ENCODE measurements at places on chromosomes 16 and 17.

- no peak for DNase-seq
Measured at GRCh38 chr17:33596899-33597298, 303.8 kb upstream of the ASIC2 start.

- no peak for DNase-seq
Measured at GRCh38 chr17:17351901-17352781, 49.0 kb downstream of the NT5M start.

DNA sequence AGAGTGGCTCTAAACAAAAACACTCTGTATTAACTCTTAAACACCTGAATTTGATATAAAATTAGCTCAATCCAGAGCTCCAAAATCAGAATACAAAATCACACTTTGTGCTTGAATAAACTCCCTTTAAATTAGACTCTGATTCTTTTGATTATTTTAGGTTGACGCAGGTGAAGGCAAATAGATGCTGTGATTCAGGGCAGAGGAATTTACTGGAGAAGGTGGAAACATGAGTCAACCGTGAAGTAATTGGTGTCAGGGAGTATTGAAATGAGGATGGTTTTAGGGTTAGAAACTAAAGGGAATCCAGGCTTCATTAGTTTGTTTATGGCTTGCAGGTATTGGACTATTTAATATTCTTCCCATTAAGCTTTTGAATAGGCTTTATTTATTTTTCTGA is 37.1 kb upstream of the TEKT1 start:
- peak; percentile 81 for DNase-seq

DNA sequence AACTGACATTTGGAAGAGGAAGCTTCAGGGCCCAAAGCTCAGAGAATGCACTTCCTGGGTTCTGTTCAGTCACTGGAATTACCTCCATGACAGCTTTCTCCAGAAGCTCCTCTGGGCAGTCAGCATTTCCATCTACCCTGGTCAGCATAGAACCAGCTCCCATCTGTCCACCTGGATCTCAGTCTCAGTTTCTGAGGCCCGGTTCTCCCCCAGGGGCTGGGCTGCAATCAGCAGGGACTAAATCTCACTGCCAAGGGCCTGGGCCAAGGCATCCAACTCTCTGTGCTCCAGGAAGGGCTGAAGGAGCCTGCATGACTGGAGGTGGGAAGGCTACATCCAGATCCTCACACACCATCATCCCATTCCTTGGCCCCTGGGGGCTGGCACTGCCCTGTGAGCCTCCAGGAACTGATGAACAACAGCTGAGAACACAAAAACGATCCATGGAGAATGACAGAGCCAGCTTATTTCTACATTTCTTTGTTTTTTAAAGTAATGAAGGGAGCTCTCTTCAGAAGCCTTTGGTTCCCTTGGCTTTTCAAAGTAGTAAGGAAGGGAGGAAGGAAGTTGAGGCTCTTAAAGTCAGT is 66.3 kb upstream of the MRTFB start:
- DNase-seq: no peak

DNA sequence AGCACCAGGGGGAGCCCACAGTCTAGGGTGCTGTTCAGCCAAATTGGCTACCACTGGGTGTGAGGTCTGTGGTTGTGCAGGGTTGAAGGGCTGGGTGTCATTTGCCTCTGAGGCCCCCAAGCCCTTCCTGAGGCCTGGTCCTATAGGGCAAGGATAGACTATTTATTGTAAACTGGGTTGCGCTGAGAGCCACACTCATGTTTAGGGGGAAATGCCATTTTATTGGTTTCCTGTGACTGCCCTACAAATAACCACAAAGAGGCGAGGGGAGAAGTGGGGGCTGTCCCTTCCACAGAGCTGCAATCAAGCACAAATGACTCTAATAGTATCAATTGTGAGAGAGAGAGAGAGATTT is 3.6 kb upstream of the ZCCHC14 start:
- no peak for DNase-seq

DNA sequence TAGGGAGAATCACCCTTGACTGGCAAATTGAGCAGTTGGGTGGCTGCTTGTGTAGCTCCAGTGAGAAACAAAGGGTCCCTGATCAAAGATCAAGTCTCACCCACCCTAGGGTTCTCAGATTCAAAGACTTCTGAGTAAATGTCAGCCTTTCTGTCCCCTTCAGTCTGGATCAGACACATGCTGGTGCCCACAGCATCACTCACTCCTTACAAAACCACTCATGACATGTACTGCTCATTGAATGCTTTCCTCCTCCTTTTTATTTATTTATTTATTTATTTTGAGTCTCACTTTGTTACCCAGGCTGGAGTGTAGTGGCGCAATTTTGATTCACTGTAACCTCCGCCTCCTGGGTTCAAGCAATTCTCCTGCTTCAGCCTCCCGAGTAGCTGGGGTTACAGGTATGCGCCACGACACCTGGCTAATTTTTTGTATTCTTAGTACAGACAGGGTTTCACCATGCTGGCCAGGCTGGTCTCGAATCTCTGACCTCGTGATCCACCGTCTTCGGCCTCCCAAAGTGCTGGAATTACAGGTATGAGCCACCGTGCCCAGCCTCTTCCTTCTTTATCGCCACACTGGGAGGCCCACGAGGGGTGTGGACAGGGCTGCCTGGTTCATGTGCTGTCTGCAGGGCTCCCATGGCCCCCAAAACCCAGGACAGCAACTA is 462.0 kb upstream of the MAF start:
- DNase-seq: no peak

DNA sequence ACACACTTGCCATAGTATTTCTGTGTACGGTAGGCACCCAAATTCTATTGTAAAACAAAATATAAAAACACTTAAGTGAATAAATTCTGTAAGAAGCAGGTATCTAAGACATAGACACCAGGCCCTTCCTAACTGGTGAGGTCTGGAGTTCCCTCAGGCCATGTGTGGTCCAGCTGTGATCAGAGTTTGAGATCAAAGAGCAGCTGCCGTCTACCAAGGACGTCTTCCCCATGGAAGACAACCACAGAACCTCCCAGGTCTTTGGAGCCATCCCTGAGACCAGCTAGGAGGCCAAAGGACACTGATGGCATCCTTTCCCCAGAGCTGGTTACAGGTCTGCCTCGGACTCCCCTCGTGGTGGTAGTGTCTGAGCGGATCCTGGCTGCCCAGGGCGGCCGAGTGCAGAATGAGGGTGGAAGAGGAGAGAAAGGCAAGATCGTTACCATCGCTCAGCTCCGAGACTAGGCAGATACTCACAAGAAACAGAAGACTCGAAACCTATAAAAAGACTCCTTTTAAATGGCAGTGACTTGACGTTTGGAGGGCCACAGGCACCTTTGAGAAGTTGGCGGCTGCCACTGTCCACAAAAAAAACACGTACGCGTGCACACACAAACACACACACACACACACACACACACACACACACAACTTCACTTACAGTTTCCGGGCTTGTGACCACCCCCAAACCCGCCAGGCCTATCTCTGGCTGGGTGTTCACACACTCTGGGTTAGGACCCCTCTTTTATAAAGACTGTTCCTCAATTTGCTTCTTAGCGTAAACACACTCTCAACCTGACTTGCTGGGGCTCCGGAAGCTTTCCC is 7.5 kb downstream of the TIMP2 start:
- no peak for DNase-seq

DNA sequence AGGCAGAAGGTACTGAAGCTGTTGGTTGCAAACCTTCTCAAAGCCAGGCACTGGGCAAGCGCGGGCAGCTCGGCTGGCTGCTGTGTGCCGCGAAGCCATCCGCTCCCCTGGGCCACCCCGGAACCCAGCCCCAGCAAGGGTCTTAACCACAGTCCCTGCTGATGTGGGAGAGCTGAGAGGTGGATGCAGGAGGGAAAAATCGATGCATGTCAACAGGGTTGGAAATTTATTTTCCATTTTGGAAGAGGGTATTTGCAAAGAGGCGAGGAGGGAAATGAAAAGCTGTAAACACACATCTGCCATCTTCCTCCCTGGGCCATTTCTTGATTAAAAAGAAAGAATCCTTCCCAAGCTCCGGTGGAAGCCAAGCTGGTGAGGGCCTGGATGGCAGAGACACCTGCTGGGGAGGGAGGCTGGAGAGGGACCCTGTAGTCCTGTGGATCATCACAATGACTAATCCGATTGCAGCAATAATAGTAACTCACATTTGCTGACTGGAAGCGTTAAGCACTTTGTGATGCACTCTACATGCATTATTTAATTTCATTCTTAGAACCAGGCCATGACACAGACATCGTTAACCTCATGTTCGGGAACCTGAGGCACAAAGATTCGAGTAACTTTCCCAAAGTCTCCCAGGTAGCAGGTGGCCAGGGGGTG is 13.9 kb upstream of the TBX2 start:
- DNase-seq: peak; percentile 32

DNA sequence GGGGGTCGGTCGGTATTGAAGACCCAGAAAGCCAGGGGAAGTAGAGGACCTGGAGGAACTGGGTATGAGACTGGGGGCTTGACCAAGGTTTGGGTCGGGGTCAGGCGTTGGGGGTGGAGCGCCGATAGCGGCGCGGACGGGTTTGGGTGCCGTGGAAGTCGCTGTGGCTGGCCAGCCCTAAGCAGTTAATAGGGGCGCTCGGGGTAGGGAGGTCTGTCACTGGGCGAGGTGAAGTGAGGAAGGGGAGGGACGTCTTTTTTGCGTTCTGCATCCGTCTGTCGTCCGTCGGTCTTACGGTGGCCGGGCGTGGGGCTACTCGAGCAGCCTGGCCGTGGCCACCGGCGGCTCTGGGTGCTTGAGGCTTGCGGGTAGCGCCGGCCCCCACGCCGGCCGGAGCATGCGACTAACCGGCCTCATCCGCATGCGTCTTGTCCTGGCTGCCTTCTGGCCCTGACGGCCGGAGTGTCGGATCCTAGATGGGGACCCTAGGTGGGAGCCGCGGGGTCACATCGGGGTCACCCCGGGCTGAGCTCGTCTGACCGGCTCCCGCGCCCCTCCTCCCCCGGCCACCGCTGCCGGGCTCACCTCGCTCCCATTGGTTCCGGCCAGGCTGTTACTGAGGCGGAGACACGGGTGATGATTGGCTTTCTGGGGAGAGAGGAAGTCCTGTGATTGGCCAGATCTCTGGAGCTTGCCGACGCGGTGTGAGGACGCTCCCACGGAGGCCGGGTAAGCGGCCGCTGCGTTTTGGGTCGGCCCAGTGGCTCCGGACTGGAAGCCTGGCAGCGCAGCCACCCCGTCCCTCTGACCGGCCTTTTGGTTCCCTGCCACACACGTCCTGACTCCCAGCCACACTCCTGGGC is 10.3 kb upstream of the TMEM88 start:
- DNase-seq: peak; percentile 96

DNA sequence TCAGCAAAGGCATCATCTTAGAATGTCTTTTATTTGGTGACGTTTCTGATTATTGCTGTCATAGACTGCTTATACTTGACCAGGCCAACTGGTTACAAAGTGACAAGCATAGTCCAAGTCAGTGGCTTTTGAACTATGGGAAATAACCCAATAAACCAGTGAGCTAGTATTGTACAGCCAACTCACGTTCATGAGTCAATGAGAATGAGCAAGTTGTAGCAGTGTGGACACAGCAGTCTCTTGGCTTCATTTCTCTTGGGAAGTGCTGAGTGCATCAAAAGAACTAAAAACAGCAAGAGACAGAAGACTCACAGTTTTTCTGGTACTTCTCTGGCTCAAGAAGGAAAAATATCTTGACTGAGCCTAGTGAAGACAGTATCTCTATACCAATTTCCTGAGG is 36.9 kb upstream of the CRISPLD2 start:
- DNase-seq: no peak

- no peak for DNase-seq
Measured at GRCh38 chr16:53773881-53774280, 69.9 kb downstream of the FTO start.

Measured in MCF 10A (cell line).